NCI-H2227 treated with DMSO at 0.1 percent for 48 hours (cell line): ENCODE measurements at places on chromosomes 13 and 19.
A peak's percentile ranks its signal among the peaks of the same experiment; 100 is the strongest.

GRCh38 chr19:18274781-18275356 is 617 bp upstream of the IQCN start:
- no peak for DNase-seq

DNA sequence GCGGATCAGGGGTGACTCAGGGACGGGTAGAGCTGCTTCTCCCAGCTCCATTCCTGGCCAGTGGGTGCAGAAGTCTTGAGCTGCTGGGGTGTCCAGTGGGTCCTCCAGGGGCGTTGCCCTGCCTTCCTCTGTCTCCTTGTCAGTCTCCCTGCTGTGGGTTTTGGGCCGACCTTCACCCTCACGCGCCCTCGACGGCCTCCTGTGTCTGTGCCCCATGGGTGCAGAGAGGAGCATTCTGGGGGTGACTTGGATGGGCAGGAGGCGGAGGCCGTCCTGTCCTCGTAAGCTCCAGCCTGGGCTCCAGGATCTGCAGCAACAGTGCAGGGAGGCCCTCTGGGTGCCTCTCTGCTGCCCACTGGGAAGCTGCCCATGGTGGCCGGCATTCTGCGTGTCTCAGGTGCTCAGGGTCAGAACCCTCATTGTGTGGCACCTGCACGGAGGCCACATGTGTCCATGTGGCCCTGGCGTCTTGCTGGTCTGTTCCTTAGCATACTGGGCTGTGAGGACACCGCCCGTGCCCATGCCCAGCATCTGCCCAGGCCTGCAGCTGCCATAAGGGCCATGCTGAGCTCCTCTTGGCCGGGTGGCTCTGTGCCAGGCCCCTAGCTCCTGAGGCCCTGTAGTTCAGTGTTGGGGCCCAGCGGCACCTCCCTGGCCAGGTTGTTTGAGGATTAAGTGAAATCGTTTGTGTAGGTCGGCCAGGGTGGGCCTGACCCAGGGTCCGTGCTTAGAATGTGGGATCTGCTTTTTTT is 17.3 kb downstream of the DOT1L start:
- no peak for DNase-seq

- peak; percentile 32 for DNase-seq
Observed at GRCh38 chr19:57850553-57851017, 926 bp downstream of the ZNF587 start.

GRCh38 chr19:11264452-11265176 is 2.3 kb upstream of the DOCK6 start:
- DNase-seq, result no peak

DNA sequence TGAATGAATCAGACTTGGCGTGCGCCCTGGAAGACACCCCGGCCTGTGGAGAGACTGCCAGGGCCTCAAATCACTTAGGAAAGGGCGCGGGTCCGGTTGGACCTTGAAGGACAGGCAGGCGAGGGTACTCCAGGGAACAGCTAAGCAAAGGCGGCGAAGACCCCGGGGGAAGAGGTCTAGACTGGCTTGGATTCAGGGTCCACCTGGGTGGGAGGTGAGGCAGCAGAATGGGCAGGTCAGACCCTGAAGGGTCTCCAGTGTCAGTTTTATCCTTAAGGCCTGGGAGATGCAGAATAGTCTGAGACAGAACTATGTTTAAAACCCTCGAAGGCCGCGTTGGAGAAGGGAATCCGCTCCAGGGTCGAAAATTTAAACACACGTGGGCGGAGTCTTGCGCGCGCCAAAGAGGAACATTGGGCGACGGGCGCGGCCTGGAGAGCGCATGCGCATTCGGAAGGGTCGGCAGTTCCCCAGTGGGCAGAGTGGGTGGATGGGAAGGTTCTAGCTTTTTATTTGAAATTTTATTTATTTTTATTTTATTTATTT is 567 bp upstream of the SMG9 start:
- DNase-seq, result peak; percentile 62

GRCh38 chr19:2469102-2469914 is 6.6 kb upstream of the GADD45B start:
- no peak for DNase-seq

DNA sequence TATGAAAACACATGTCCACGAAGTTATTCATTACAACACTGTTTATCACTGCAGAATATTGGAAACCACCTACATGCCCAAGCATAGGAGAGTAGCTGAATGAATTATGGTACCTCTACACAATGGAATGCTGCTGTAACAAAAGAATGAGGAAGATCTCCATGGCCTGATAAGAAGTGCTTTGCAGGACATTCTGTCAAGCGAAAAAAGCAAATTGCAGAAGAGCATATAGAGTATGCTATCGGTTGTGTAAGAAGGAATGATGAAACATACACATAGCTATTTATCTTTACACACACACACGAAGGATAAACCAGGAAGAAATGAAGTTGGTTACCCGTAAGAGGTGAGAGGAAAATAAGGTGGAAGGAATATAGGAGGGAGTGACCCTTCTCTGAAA is 37.5 kb upstream of the CEACAM20 start:
- DNase-seq, result no peak

GRCh38 chr13:110454227-110454859 is 107.2 kb downstream of the RAB20 start:
- no peak for DNase-seq

- no peak for DNase-seq
Observed at GRCh38 chr19:2476451-2477140, 669 bp downstream of the GADD45B start.

GRCh38 chr13:44972956-44973581 is 16.2 kb downstream of the NUFIP1 start:
- no peak for DNase-seq

DNA sequence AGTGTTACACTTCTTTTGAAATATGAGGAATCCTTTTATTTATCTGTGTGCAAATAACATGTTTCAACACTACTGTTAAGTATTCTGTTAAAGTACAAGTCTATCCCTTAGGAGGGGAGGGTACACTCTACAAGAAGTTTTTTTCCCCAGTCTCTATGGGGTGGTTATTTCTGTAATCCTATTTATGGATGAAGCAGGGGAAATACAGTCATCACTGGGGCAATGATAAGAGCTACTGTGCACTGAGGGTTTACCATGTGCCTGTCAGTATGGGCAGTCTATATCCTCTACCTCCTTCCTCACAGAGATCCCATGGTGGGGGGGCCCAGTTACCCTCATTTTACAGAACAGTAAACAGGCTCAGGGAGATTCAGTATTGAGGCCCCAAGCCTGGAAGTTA is 16.6 kb upstream of the TRIM13 start:
- peak; percentile 2 for DNase-seq

DNA sequence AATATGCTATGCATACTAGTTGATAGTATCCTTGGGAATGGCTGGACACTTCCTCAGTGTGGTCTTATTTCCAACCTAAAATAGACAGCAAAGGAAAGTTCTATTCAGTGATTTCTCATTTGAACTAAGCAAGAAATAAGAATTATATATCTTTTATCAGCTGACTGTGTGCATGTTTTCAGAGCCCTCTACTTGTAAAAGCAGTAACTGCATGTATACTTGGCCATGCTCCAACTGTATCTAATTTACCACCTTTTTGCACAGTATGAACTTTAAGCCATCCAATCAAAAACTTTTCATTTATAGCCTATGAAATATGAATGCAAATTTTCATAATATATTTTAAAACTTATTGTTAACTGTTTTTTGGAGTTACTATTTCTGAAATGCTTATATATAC is 136.4 kb upstream of the PCDH9 start:
- DNase-seq, result no peak

DNA sequence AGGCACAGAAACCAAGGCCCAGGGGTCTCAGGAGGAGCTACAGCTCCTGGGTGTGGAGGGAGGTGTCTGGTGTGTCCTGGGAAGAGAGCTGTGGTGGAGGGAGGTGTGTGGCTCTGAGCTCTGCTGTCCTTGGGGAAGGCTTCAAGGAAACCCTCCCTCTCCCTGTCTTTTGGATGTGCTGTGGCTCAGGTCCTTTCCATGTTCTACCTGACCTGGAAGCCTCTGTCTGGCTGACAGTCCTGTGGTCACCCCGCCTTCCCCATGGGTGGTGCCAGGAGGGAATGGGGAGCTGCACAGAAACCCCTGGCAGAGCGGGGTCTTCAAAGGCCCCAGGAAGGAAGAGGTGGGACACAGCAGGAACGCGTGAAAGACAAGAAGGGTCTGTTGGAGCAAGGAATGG is 617 bp upstream of the CEACAM7 start:
- DNase-seq, result no peak

GRCh38 chr19:22882797-22883196 is 50.7 kb downstream of the ZNF723 start:
- DNase-seq, result no peak

DNA sequence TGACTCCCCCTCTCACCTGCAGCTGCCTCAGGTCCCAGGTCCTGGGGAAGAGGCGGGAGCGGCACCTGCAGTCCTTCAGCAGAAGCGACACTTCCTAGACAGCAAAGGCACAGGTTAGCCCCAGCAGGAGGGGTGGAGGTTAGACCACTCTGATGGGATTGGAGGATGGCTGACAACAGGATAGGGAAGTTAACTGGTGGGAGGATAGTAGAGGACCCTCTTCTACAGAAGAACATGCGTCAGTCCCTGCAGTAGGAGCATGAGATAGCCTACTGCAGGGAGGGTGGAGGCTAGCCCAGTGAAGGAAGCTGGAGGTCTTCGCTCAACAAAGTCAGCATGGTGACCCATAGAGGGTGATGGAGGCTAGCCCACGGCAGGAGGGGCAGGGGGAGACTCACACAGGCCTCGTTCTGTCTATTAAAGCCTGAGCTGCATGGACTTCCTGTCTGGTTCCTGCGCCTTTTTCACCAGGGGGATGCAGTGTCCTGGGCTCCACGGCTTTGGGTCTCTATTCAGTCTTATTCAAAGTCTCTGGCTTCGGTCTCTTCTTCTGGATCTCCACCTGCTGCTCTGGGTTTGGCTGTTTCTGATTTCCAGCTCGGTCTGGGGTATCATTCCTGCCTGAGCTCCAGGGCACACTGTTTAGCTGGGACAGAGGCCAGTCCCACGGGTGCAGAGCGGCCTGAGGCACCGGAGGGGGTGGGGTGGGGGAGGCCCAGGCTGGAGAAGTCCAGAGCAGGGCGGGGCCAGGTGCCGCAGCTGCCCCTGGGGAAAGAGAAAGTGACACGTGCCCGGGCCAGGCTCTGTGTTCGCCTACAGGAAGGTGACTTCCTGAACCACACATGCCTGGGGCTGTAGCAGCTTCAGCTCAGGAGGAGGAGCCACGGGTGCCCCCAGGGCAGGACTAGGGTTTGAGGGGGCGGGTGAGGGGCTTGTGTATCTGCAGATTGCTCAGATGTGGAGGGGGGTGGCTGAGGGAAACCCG is 7.3 kb downstream of the IFNL3 start:
- DNase-seq, result no peak

DNA sequence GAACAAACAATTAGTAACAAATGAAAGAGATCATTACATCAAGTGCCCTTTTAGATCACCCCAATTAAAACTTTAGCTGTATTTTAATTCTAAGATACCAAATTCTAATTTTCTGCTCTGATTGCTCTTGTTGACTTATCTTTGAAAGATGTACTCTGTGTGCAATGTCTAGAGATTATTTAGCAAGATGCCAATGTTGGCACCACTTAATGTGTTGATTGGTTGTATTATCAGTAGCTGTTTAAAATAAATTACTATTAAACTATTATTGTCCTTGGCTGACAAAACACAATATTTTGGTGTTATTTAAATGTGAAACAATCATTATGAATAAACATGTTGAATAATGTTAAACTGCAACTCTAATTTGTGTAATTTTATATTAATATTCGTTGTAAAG is 386.0 kb downstream of the DACH1 start:
- DNase-seq, result no peak

- peak; percentile 28 for DNase-seq
Observed at GRCh38 chr19:19538061-19538784, at the start of gene CILP2. Gene CILP2, plus strand, starts transcription at chr19:19538265. Its CDS starts 85 bp downstream, at chr19:19538350.

GRCh38 chr13:58583966-58584365 is 952.4 kb downstream of the PCDH17 start:
- DNase-seq, result no peak

DNA sequence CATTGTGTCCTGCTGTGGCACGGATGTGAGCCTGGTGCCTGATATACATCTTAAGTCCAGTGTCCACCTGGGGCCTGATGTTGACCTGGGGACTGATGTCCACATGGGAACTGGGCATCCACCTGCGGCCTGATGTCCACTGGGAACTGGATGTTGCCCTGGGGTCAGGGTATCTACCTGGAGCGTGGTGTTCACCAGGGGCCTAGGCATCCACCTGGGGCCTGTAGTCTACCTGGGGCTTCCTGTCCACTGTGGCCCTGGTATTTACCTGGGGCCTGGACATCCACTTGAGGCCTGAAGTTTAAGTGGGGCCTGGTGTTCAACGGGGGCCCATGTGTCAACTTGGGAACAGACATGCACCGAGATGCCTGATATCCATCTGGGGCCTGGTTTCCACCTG is 11.9 kb downstream of the SACS start:
- DNase-seq, result no peak

DNA sequence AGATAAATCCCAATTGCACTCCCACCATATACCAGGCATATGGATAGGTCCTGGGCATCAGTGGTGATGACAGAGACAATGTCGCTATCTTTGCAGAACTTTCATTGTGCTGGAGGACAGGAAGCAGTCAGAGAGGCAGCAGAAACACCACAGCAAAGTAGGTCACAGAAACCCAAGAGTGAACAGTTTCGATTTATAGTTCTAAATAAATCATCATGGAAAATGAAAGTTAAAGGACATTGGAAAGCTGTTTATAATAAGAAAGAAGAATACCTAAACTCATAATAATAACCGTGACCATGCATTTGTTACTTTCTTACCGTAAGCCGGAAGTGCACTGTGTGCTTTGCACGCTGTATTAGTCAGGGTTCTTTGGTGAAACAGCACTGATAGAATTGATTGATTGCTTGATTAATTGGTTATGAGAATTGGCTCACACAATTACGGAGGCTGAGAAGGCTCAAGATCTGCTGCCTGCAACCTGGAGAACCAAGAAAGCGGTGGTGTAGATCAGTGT is 38.9 kb downstream of the ALOX5AP start:
- DNase-seq, result no peak

DNA sequence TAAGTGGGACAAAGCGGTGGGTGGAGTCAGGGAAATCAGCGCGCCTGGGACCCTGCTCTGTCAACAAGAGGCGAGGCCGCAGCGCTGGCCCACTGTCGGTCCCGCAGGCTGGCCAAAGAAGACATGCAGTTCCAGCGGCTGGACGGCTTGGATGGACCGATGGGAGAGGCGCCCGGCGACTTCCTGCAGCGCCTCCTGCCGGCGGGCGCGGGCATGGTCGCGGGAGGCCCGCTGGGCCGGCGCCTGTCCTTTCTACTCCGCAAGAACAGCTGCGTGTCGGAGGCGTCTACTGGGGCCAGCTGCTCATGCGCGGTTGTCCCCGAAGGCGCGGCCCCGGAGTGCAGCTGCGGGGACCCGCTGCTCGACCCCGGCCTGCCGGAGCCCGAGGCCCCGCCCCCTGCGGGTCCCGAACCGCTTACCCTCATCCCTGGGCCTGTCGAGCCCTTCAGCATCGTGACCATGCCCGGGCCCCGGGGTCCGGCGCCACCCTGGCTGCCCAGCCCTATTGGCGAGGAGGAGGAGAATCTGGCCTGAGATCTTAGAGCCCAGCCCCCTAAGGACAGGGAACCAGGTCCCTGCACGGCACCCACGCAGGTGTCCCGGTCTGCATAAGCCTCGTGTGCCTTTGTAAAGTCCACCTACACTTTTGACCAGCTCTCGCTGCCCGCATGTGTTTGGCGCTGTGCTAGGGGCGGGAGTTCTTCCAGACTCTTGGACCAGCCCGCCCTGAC is 6.1 kb downstream of the BEST2 start:
- DNase-seq, result peak; percentile 52
